Activated CD8-positive, alpha-beta memory T cell treated with anti-CD3 and anti-CD28 coated beads for 48 hours (primary cell): ENCODE measurements at places on chromosomes 1 and 21.

GRCh38 chr1:67980028-67980427 is 70.4 kb downstream of the DIRAS3 start:
- DNase-seq: no peak

GRCh38 chr1:111191496-111191895 is 8.9 kb downstream of the DENND2D start:
- DNase-seq: no peak

- no peak for DNase-seq
Observed at GRCh38 chr1:86084998-86085397, 71.6 kb downstream of the COL24A1 start.

DNA sequence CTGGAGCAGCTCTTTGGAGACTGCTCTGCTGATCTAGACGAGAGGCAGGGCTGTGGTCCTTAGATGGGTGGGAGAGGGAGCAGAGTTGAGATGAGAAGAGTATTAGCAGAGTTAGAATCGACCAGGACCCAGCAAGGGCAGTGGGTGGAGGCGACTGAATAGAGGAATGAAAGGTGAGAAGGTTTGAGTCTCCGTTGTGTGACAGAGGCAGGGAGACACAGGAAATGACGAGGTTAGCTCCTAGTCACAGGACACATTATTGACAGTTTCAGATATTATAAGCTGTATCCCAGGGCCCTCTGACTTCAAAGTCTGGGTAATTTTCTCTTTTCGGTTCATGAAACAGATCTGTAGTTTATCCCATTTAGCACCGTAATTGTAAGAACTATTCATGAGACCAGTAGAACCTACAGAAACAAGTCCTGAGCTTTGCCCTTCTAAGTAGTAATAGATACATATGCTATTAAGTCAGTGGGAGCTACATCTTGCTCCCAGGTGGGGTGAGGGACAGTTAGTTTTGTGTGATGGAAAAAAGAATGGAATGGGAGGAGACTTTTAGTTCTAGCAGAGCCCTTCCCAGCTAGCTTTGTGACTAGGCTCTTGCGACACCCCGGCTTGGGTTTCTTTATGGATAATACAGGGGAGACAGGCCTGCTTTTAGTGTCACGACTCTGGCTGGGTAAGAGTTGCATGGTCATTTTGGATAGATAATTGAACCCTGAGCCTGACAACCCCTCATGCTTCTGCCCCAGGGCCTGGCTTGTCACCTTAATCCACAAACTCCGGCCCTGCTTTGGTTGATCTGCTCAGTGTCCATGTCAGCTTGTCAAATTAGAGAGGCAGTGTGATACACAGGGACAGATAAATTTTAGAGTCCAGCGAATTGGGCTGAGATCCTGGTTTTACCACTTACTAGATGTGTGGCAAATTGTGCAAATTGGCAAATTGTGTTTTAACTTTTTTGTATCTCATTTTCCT is 70.2 kb downstream of the UCK2 start:
- DNase-seq: no peak

- no peak for DNase-seq
Observed at GRCh38 chr1:158248118-158248517, 6.1 kb upstream of the CD1A start.
